GM23248 (cell line): ENCODE measurements at places on chromosomes 2 and 18.
A peak's percentile ranks its signal among the peaks of the same experiment; 100 is the strongest.

GRCh38 chr2:214232271-214232670, 178.6 kb upstream of the VWC2L start:
- peak; percentile 66 for DNase-seq

GRCh38 chr2:237733677-237734300, 64.8 kb upstream of the RBM44 start:
- DNase-seq = no peak

DNA sequence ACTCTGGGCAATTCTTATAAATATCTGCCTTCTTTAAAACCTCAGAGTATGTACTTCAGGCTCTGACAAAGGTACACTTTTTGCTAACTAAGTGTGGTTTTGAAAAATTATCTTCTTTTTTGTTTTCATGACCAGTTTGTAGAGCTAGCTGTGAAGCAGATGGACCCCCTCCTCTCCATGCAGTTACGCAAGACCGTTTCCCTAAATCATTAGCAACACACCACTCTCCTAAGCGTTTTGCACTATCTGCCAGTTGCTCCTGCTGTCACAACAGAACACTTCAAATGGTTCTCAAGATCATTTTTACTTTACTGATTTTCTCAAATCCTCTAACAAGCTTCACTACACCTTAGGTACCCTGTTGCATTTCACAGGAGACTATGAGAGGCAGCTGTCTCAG, 53.3 kb downstream of the GULP1 start:
- DNase-seq = no peak

GRCh38 chr2:184769023-184769422, 170.7 kb downstream of the ZNF804A start:
- DNase-seq = peak; percentile 66

DNA sequence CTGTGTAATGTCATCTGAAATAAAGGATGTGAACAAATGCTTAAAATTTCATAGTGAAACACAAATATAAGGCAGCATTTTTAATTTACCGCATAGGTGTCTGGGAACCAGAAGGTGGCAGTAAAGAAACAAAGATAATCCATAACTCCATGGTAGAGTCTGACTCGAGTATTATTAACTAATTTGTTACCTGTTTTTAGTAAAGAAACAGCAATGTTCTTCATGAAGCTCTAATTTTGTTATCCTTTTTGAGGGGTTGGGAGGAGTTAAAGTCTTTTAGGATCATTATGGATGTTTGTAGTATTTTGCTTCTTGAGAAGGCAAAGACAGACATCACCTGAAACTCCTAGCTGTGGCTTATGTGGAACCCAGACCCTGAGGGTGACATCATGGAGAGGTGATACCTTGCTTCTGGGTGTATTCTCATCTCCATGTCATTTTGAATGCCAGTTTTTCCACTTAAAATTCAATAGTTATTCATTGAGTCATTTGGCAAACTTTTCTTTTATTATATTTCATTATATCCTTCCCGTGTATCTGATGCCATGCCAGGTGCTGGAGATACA, 286.2 kb upstream of the EPAS1 start:
- peak; percentile 74 for DNase-seq

GRCh38 chr2:241153616-241154015, 3.3 kb downstream of the PPP1R7 start:
- peak; percentile 22 for DNase-seq

- no peak for DNase-seq
Observed at GRCh38 chr2:68316111-68316510, 3.6 kb downstream of the CNRIP1 start.

DNA sequence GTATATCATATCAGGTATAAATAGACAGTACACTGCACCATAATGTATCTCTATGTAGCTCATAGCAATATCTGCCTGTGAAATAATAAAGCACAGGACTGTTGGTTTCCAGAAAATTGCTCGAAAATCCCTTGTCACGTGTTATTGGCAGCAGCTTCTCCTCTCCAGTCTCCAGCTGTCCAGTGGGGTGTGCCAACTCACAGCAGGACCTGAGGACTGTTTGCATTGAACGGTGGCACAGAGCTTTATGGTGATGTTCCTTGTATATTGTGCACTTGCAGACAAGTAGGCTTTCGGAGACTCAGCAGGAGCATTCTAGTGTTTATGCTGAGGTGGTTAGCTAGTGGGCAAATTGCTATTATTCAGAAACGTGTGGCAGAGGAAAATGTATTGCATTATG, 182.2 kb upstream of the ATP5MC3 start:
- DNase-seq = no peak

- no peak for DNase-seq
Observed at GRCh38 chr2:76639171-76639680, 883.0 kb downstream of the LRRTM4 start.

DNA sequence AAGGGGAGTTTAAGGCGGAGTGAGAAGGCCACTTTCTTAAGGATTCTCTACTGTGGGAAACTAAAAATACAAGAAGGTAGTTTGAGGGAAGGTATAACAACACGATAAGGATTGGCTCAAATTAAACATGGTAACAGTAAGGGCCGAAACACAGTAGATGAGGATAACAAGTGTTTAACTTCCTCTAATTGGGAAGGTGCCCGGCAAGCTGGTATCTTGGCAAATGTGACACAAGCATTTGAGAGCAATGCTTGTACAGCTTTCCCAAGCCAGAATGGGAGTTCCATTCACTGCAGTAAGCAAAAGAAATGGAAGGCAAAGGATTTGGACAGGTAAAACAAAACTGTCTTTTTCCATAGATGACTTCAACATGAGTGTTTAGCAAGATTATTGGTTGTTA, 19.8 kb downstream of the USP40 start:
- DNase-seq = no peak

DNA sequence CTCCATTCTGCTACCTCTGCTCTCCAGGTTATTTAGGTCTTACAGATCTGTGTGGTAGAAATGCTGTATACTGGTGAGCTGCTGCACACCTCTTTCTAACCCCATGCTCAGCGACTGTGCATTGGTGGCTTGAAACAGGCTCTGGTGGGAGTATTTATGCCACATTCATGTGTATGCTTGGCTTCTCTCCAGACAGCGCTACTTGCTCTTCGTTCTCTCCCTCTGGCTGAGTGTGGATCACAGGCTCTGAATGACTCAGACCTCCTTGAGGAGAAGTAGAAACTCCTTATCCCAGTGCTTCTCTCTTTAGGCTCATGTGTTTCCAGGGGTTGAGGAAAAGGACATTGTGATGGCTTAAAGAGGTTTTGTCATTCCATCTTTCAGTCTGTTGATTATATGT, 54.9 kb downstream of the FHOD3 start:
- DNase-seq = peak; percentile 99

DNA sequence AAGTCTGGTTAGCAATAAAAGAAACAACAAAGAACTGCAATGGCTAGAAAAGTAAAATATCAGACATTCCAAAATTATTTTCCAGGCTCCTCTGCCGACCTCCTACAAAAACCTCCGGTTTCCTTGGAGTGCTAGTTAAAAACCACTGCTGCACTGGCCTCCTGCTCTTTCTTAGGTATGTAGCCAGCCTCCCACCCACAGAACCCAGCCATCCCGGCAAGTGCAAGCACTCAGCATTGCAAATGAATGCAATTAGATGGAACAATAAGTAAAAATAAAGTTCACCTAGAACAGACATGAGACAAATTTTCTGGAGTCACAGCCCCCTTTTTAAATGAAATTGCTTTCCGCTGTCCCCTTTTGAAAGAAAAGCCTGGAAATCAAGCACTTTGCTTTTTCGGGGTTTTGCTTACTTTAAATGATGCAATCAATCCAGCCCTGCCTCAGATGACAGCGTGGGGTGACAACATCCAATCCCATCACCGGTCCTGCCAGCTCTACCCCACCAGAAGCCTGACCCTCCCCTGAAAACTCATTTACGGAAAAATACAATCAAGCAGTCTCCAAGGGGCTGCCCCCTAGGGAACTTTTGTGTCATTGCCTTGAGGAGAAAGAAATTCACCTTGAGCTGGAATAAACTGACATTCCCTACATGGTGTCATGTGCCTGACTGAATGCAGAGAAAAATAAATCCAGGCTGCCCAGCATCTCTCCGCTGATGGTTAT, 199.8 kb downstream of the EPHA4 start:
- DNase-seq = peak; percentile 44

GRCh38 chr18:50194631-50195532, at the start of gene MYO5B:
Gene MYO5B, minus strand, starts transcription at chr18:50195147. Its CDS starts 354 bp downstream, at chr18:50194793.
- DNase-seq = peak; percentile 5

- DNase-seq = peak; percentile 22
Observed at GRCh38 chr2:46381263-46381849, 84.1 kb downstream of the EPAS1 start.

DNA sequence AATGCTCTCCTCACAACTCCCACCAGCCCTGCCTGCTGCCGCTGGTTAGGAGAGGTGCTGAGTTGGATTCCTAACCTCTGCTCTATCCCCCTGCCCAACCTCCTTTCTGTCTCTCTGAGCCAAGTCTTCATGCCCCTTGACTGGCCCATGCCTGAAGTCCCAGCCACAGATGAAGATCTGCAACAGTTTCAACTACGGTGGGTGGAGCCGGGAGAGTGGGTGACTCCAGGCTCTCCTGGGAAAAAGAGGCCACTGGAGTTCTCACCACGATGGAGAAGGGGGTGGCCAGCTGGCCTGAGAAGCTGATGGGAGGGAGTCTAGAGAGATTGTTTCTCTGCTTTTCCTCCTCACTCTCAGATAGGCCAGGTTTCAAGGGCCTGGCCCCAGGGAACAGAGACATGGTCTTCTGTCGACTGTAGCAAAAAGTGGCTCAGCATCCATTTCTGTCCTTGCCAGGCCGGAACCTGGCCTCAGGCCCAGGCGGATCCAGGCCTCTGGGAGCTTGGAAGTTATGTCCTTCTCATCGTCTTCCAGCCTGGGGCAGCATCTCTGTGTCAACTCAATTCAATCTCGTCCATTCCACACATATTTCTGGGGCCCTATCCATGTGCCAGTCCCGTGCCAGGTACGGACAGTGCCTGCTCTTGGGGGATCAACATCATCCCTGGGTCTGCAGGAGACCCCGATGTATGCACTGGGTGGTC, 75.3 kb downstream of the INHBB start:
- no peak for DNase-seq

DNA sequence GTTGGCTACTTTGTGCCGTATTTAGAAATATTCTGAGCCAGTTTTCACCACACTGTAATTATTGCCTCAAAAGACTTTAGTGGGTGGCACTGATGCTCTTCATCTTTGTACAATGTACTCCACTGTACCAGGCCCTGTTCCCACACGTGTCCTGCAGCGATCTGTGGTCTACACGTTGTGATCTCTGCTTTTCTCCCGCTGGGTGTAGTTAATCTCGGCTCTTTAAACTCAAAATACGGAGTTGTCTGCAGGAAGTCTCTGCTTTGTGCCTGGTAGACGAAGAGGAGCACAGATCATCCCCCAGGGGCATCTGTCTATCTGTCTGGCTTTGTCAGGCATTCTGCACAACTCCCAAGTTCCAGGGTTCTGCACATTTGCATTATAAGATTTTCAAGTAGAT, 12.1 kb upstream of the GREB1 start:
- DNase-seq = no peak

DNA sequence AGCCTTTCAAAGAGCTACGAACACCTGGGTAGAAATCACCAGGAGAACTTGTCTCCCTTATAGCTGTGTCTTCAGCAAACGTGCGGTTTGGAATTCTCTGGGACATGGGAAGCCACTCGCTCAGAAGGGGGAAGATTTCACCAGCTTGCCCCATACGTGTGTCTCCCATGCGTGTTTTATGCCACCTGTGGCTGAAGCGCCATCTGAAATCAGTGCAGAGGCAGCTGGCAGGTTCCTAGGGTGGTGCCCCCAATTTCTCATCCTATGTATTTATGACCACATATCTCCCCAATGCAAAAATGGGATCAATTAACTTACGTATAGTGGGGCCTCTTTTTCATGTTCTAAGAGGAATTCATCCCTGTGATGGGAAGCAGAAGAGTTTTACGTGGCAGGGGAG, 81.6 kb downstream of the TPO start:
- DNase-seq = no peak

DNA sequence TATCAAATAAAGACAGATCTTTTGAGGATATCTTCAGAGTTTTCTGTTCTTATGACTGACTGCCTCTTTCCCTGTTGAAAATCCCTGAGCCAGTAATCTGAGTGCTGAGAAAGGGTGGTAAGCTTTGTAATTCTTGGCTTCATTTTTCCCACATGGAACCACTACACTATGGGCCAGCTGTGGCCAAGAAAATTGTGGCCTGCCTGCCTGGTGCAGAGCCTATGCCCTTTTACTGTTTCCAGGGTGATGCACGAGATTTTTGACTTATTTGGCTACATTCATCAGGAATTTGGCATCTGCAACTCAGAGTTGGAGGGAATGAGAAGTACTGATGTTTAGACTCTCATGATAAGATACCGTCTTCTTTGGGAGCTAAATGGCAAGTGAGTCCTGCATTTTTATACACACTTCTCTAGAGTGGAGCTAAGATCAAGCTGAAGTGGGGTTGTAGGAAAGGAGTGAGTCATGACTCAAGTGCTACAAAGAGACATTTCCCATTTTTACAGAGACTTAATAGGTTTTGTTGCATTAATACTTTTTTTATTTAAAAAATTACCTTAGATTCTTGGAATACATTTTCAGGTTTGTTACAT, 328.2 kb upstream of the CDH7 start:
- DNase-seq = no peak

DNA sequence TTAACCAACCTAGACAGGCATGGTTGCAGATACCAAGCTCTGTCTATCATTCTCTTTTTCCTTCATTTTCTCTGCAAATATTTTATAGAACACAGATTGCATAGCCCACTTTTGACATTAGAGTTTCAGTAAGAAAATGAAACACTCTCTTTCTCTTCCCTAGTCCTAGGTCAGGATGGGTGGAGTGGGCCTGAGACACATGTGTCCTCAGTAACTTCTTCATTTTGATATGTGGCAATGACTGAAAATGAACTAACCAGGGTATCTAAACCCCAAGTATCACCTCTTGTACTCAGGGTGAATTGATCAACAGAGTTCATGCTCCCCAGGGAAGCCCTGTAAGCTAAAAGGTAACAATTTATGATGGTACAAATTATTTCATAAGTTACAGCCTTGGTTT, 37.0 kb upstream of the KYNU start:
- no peak for DNase-seq

DNA sequence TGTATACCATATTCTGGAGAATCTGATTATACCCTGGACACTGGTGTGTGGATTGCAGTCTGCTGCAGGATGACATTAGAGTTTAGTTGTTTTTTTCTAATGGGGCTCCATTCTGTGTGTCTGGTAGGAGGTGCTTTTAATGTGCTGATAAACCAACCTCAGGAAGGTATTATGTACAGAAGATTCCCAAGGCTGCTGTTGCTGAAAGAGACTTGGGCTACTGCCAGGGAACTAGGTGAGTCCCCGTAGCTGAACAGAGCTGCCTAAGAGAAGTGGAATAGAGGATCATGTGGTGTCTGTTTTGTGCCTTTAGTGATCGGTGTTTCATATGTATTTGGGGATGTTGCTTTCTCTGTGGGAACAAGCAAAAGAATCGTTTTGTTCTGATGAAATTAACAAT, 16.5 kb downstream of the SPATA3 start:
- no peak for DNase-seq

DNA sequence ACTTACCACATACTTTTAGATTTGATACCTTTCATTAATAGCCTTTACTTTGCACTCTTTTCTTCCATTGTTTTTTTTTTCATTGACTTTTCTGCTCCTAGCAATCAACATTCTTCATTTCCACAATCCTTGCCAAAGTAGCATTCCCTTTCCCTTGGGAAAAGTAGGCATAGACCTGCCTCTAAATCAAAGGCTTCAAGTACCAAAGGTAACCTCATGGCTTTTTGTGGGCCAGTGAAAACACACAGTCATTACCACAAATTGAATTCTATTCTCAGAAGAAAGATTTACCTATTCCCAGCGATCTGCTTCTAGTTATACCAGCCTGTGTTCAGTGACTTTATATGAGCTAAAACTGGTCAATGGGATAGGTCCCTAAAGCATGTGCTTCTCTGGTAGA, 109.2 kb downstream of the SOCS6 start:
- no peak for DNase-seq

GRCh38 chr2:100812573-100812972, 7.4 kb upstream of the NPAS2 start:
- DNase-seq = no peak
